Esophagus squamous epithelium (tissue), 5 donors: ENCODE measurements at places on chromosomes 16 and 17.

- no peak for DNase-seq
Observed at GRCh38 chr16:48546774-48547173, 63.2 kb downstream of the N4BP1 start.

DNA sequence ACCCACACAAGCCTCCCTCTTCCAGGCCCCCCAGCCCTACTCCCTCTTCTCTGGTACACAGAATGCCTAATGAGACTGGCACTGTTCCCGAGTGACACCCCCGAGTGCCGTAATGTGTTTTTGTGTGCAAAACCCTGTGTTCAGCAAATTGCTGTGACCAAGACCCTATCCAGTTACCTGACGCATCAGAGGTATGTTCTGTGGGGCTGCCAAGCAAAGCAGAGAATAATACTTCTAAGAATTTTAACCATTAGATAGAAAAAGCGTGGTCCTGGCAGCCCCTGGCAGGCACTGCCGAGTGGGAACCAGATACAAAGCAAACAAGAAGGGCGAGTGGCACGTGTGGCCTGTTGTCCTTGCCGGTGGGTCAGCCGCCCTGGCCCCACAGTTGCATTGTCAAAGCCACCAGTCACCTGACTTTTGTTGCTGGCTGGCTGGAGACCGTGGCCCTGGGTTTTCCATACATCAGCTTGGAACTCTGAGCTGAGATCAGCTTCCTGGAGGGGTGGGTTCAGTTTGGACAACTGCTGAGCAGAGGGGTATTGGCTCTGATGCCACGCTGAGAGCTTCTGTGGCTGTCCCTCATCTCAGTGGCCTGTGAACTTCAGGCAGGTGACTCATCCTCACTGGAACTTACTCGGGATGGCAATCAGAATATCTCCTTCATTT, 69.1 kb upstream of the BRD7 start:
- DNase-seq = no peak

GRCh38 chr17:8477715-8478441, 42.2 kb downstream of the NDEL1 start:
- no peak for DNase-seq

DNA sequence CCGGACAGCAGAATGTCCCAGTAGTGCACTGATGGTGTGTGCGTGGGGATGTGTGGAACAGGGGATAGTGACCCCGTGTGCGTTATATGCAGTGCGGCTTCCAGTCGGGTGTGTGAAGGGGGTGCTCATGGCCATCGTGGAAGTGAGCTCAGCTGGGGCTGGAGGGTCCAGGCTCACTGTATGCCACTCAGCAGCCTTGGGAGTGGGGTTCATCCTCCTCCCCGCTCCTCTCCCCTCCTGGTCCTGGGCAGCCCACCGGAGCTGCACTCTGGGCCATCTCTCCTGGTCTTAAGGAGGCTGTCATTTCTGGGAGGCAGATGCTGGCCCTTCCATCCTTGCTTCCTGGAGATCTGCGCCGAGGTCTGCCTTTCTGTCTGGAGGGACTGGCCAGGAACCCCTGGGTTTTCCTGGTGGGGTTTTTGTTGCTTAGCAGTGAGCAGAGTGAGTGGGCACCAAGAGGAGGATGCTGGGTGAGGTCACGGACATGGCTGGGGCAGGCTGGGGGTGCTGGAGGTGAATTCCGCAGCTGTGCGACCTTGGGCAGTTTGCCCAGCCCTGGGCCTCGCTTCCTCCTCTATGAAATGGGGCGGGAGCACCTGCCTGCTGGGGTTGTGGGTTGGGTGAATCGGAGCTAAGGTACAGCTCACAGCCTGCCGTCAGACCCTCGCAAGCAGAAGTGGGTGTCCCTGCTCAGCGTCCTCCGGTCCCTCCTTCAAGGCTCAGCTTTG, 164.1 kb downstream of the SEC14L1 start:
- no peak for DNase-seq

- peak; percentile 35 for DNase-seq
Observed at GRCh38 chr16:88264641-88265285, 118.0 kb upstream of the ZNF469 start.

- DNase-seq = no peak
Observed at GRCh38 chr17:28950752-28951427, 428 bp downstream of the PHF12 start.

DNA sequence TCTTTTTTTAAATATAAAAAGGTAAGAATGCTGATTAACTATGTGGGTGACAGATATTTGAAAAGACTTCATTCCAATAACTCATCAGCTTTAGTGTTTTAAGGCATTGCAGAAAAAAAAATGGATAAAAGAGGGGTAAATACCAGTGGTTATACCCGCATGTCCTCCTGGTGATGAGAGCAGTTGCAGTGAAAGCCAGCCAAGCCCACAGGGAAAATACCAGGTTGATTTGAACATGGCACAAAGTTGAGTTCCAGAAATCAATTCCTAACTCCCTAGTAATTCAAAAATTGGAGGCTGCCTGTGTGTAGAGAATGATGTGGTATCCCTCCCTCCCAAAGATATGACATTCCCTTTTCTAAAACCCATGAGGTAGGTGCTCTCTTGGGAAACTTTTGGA, 453.2 kb upstream of the SOX9 start:
- DNase-seq = no peak

DNA sequence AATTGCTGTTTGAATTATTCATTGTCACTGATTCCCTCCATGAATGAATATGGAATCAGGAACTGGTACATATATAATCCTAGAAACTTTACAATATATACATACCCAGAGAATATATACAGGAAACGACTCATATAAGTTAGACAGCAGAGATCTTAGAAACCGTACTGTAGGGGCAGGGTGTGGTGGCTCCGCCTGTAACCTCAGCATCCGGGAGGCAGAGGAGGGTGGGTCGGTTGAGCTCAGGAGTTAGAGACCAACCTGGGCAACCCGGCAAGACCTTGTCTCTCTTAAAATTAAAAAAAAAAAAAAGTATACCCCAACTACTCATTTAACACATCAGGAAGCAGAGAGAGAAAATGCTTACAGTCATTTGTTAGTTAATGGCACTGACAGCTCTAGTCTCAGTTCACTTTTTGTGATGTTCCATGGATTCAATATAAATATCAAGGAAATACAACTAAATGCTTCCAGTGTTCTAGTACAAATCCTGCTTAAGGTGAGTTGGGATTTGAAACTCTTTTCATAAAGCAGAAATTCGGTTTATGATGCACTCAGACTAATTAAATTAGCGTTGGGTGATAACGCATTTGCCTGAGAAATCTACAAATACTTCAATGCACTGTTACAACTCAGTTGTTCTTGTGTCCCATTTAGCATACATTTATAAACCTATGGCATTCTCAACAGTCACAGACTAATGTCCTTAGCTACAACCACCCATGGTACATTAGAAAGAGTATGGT, 5.6 kb downstream of the GLG1 start:
- no peak for DNase-seq

- DNase-seq = no peak
Observed at GRCh38 chr17:11296994-11297393, 56.0 kb downstream of the SHISA6 start.

DNA sequence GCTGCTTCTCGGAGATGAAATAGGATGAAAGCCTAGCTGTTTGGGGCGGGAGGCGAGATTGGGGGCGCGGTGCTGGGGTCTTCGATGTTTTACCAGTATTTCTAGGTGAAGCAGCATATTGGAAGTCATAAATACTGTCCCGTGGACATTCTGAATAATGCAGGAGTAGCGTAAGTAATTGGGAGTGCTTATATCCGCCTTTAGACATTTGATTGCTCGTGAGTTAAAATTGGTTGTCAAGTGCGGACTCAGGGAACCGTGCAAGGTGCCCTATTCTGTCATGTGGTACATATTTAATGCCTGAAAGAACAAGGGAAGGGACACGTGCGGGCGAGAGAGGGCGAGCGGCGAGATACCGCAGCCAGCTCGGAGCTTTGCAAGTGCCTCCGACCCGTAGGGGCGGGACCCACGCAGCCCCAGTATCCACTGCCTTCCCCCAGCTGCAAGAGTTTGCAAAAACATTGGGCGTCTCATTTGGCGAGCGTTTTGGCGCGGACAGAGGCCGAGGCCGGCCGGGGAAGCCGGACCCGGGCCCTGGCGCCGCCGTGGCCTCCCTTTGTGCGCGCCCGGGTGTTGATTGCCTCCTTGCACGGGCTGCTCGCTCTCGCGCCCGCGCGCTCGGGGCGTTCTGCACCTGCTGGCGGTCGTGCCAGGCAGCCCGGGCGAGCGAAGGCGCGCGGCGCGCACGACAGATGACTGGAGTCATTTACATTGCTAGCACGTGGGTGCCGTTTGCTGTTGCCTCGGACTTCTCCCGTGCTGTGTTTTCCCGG, 849.8 kb upstream of the RBFOX1 start:
- DNase-seq = no peak

GRCh38 chr16:29860218-29860617, 2.8 kb downstream of the CDIPT start:
- no peak for DNase-seq

- no peak for DNase-seq
Observed at GRCh38 chr16:59593194-59593661, 859.1 kb upstream of the GOT2 start.

- DNase-seq = no peak
Observed at GRCh38 chr16:14249291-14250032, 178.3 kb downstream of the MRTFB start.

DNA sequence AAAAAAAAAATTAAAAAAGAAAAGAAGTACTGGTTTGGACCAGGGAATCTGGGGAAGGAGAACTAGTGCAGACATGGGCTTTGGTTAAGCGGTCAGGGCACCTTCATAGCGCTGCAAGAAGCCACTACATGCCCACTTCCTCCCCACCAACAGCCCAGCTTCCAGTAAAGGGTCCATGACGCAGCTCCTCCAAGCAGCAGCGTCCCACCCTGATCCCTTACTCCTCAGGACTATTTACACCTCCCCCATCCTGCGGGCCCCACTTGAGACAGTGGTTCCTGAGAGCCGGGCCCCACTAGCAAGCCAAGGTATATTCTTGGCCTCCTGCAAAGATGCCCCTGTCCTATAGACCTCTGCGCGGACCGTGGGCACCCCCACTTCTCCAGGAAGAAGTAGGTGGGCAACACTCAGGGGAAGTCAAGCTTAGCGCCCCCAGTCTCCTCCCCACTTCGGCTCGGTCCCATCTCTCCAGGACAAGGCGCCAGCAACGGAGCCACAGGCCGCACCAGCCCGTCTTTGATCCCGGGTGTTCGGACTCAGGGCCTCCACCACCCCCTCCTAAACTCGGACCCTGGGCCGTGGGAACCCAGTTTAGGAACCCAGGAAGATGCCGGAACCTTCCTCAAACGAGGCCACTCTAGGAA, 913 bp upstream of the PRR14 start:
- DNase-seq = no peak

DNA sequence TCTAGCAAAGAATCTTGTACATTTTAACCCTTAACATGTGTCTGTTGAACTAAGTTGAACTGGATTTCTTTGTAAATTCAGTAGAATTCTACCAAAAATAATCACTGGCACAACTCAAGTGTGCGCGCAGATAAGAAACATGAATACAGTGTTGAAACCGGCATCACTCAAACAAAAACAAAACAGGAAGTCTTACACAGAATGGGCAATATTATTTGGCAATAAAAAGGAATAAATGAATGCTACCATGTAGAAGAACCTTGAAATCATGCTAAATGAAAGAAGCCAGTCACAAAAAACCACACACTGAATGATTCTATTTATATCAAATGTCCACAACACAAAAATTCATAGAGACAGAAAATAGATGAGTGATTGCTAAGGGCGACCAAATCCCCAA, 102.9 kb upstream of the ZFHX3 start:
- no peak for DNase-seq

DNA sequence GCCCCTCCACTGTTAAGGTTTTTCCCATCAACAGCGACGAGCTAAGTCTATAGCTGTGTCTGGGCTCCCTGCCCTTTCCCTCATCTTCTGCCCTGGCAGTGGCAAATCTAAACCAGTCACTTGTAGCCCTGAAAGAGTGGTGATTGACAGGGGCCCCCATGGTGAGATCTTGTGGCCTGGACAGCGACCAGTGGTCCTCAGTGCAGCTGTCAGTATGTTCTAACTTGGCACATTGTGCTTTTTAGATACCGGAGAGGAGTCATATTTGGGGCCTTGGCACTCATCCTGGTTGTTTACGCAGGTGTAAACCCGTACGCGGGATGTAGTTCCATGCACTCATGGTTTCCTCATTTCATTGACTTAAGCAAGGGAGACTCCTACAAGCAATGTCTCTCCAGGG, 57.5 kb upstream of the ARHGAP44 start:
- no peak for DNase-seq

GRCh38 chr17:59962739-59963318, 1.7 kb downstream of the RNFT1 start:
- DNase-seq = no peak

DNA sequence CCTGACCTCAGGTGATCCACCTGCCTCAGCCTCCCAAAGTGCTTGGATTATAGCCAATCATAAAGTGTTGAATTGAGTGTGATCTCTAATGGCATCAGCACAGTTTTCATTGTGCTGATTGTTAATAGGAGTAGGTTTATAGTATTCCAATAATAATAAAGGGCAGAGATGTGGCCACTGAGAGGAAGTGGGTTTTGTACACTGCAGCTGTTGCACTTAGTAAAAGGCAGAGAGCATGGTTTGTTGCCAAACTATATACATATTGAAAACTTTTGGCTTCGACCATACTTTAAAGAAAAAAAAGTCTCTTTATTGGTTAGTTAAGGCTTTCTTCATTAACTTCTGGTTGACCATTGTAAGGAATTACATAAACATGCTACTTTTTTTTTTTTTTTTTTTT, 185.9 kb downstream of the CDK5R1 start:
- no peak for DNase-seq

DNA sequence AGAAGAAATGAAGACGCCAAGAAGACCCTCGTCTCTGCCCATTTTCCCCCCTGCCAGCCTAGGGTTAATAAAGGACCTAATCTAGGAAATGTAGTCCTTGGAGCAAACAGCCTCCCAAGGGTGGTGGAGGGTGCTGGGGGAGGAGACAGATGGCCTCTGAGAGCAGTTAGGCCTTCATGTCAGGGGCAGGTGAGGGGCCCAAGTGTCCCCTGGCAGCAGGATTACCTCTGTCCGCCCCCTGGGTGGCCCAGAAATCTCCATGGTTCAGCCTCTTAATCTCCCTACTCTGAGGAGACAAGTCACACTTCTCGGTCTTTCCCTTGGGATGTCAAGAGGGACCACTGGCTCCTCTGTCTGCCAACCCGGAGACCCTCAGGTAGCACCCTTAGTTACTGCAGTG, 365.4 kb upstream of the TNRC6C start:
- DNase-seq = no peak

- DNase-seq = no peak
Observed at GRCh38 chr16:88298833-88299745, 83.7 kb upstream of the ZNF469 start.

GRCh38 chr17:81049973-81050551, 15.1 kb downstream of the BAIAP2 start:
- DNase-seq = peak; percentile 30

DNA sequence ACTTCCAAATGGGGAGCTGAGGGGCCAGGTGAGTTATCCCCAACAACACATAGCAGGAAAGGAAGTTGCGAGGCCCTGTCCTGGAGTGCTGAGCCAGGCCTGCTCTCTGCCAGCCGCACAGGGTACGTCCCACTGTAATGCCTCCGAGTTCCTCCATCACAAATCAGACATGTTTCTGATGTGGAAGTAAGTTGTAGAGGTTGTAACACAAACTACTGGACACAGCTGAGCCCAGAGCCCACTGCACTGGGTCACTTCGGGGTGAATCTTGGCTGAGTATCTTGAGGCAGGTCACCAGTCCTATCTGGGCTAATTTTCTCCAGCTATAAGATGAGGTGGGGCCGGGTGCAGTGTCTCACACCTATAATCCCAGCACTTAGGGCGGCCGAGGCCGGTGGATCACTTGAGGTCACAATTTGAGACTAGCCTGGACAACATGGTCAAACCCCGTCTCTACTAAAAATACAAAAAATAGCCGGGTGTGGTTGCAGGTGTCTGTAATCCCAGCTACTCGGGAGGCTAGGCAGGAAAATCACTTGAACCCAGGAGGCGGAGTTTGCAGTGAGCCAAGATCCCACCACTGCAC, 100.8 kb upstream of the CDH5 start:
- DNase-seq = no peak
